CD4-positive, alpha-beta T cell treated with Interleukin-17A for 1 hour (primary cell): ENCODE measurements at places on chromosomes 3 and 15.

DNA sequence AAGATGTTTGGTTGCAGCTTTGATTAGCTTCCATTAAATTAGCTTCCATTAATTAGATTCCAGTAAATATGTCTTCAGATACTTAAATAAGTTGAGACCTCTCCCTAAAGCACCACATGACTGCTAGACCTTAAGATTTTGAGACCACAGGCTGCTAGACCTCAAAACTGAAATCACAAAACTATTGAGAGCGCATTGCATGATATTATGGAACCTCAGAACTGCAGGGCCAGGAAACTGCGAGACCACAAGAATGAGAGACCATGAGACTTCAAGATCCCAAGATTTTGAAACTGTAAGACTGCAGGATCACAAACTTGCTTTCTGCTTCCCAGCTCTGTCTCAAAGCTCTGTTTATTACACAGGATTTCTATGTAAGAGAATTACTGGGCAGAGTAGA, 87.4 kb downstream of the TRIM42 start:
- DNase-seq = no peak

GRCh38 chr3:55157731-55158130, 229.9 kb upstream of the LRTM1 start:
- no peak for DNase-seq

- no peak for DNase-seq
Observed at GRCh38 chr3:42702066-42702951, at the start of gene HHATL. Gene HHATL, minus strand, starts transcription at chr3:42702798. Its CDS starts 1,972 bp downstream, at chr3:42700826.

GRCh38 chr15:39886418-39886817, 33.6 kb downstream of the GPR176 start:
- DNase-seq = no peak

DNA sequence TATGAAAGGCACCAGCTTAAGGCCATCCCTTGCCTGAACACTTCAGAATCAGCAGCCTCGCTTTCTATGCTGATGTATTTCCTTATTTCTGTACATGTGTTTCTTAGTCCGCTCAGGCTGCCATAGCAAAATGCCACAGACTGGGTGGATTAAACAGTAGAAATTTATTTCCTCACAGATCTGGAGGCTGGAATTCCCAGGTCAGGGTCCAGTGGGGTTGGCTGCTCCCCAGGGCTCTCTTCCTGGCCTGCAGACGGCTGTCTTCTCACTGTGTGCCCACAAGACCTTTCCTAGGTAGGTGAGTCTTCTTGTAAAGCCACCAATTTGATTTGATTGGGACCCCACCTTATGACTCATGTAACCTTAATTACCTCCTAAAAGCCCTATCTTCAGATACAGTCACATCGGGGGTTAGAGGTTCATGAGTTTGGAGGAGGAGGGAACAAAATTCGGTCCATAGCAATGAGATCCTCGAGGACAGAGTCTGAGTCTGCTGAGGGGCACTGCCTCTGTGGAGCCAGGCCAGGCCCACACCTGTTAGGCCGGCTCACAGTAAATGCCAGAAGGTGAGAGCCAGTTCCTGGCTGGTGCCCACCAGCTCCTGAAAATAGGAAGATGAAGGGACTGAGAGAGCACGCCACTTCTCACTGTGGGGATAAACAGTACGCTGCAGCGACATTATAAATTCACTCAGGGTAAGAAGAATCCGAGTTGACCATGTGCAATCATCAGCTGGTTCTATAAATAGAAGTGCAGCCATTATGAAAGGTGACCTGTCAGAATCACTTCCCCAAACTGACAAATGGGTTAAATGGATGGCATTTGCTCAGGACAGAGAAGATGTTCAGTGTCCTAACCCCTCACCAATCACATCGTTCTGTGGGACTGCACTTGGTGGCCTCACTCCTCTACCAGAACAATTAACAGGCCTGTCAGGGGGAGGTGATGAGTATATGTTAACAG, 41.1 kb downstream of the CTXND1 start:
- no peak for DNase-seq

- DNase-seq = no peak
Observed at GRCh38 chr15:67523330-67523729, 2.4 kb downstream of the C15orf61 start.

DNA sequence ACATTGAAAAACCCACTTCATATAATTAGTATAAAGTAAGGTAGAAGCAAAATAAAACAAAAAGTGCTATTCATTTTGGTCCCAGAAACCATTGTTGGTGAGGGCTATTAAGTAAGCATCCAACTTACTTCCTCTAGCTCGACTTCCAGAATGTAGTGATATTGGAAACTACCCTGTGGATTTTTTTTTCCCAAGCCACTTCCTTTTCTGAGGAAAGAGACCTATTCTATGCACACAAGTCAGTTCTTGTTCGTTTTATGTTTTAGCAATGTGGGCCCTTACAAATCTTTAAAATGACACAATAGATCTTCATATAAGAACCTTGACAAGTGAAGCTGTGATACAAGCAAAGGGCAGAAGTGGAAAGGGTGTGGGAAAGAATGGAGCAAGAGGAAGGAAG, 402.0 kb upstream of the TBL1XR1 start:
- no peak for DNase-seq

DNA sequence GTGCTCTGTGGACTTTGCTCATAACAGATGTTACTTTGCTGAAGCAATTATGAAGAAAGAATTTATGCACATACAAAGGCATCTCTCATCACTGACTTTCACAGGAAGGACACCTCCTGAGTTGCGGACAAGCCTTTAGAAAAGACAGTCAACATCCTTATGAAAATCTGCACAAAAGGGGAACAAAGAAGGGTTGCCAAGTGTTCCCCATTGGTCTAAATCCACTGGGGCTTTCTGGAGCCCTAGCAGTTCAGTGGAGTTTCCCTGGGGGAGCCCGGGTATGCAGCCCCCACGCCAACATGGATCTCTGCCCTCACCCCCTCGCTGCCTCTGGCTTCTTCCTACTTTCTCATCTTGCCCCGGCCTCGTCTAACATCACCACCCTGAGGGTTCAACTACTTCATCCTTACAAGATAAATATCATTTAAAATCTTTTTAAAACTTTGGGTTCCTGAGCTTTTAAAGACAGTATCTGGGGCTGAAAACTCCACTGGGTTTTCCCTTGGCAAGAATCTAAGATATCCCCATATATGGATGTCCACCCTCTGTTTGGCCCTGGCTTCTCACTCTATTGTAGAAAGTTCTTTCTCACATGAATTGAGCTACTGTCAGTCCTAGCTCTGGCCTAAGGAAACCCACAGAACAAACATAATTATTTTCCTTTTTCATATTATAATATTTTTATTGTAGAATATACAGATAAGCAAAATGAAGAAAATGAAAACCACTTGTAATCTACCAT, 207.9 kb upstream of the RGMA start:
- no peak for DNase-seq

GRCh38 chr15:55652909-55653495, 64.9 kb upstream of the PYGO1 start:
- no peak for DNase-seq

GRCh38 chr15:70258369-70259027, 160.8 kb upstream of the TLE3 start:
- DNase-seq = peak; percentile 55

DNA sequence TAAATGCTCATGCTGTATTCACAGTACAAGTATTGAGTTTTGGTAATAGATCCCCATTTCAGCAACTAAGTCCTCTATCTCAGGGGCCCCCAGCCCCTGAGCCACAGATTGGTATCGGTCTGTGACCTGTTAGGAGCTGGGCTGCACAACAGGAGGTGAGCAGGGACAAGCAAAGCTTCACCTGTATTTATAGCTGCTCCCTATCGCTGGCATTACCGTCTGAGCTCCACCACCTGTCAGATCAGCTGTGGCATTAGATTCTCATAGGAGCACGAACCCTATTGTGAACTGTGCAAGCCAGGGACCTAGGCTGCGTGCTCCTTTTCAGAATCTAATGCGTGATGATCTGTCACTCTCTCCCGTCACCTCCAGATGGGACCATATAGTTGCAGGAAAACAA, 262.8 kb upstream of the UBE2E2 start:
- DNase-seq = no peak

- peak; percentile 32 for DNase-seq
Observed at GRCh38 chr3:47512416-47513124, 942 bp downstream of the ELP6 start.

GRCh38 chr15:40929660-40930429, 705 bp downstream of the DLL4 start:
- DNase-seq = no peak

- DNase-seq = no peak
Observed at GRCh38 chr15:97718509-97718908, 242.0 kb upstream of the ARRDC4 start.

GRCh38 chr15:40327457-40327856, 4.0 kb downstream of the INAFM2 start:
- no peak for DNase-seq

- no peak for DNase-seq
Observed at GRCh38 chr3:12914088-12914487, 72.7 kb upstream of the RPL32 start.
